ENCODE measurements at places on chromosomes 6 and 20. TPM values are rescaled to one million over a fixed set of nuclear protein-coding genes. Genes with fewer than 3 reads are reported as not detected.

- no peak for DNase-seq
These were observed 34.3 kb upstream of the COL9A1 start for GRCh38 chr6:70336996-70337742.

DNA sequence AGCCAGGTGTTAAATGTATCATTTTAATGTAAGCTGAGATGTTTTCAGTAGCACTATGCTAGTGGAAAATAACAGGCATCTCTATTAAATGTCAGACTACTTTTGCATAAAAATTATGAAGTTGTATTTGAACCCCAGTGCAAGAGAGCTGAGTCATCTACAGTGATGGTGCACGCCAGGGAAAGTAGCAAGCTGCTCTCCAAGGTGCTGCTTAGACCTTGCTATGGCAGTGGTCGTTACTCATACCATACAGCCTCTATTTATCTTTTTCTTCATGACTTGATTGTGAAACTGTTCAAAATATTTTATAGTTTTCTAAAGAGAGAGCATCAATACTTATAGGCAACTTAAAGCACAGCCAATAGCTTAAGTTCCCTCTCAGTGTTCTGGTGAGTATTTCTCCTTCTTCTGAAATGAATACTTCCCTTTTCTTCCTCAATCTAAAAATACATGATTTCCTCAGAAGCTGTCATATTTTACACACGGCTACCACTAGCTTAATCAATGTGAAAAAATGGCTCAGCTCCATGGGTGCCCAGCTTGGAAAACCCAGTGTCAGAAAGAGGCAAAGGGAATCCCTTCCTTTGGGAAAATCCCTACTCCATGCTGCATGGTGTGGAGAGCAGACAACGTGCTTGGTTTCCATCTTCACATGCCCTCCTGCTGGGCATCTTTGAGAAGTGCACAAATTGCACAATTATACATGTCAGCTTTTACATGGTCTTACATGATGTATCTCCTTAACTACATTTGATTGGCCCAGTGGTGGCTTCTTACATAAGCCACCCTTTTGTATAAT, 105.6 kb downstream of the ELOVL4 start:
- DNase-seq: no peak

GRCh38 chr6:31791324-31792089, 4.0 kb downstream of the VARS1 start:
- peak; percentile 73 for DNase-seq

GRCh38 chr6:135281227-135281626, 100.1 kb downstream of the MYB start:
- DNase-seq: no peak

DNA sequence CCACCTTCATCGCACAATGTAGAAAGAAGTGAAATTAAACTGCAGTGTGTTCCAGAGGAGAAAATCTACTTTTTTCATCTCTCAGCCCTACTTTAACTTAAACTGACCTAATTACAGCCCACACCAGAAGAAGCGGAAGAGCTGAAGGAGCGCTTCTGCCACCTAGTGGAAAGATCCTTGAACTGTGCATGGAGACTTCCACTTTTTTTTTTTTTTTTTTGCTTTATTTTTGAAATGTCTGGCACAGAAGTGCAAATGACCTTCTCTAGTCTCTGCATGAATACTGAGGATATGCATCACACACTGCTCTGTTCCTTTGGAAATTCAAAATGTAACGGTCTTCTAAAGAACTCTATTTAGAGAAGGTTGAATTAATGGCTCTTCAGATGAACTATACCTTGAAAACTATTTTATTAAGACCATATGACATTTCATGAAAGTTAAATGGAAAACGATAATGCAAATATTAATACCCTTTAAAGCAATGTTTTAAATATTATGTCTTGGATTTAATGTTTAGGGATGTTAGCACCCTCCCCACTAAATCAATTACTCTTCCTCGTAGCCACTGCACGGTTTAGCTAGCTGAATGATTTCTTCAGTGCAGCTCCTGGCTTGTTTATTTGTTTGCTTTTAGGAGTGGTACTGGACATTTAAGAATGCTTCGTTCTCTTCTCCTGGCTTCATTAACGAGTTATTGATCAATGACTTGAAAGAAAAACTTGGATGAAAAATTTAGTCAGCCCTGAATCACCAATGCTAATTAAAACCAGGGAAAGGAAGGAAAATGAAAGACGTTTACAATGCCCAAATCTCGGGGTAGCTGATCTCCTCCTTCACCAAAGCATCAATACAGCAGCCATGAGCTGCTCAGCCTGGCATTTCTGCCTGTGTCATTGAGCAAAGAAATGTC, 569.6 kb upstream of the GJE1 start:
- peak; percentile 50 for DNase-seq

- DNase-seq: no peak
These were observed 18.3 kb downstream of the SLC16A10 start for GRCh38 chr6:111105578-111105977.

DNA sequence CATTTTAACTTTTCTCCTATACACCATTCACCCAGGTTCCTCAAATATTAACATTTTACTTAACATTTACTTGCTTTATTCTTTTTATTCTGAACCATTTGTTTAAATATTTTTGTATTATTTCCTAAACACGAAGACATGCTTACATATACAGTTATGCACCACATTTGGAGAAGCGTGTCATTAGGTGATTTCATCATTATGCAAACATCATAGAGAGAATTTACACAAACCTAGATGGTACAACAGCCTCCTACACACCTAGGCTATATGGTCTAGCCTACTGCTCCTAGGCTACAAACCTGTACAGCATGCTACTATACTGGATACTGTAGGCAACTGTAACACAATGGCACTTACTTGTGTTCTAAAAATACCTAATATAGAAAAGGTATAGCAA, 6.6 kb downstream of the TDP2 start:
- DNase-seq: no peak

- no peak for DNase-seq
These were observed 153.3 kb downstream of the SCML4 start for GRCh38 chr6:107670792-107671199.

- DNase-seq: no peak
These were observed 1.1 kb downstream of the SAPCD1 start for GRCh38 chr6:31763619-31763940.

DNA sequence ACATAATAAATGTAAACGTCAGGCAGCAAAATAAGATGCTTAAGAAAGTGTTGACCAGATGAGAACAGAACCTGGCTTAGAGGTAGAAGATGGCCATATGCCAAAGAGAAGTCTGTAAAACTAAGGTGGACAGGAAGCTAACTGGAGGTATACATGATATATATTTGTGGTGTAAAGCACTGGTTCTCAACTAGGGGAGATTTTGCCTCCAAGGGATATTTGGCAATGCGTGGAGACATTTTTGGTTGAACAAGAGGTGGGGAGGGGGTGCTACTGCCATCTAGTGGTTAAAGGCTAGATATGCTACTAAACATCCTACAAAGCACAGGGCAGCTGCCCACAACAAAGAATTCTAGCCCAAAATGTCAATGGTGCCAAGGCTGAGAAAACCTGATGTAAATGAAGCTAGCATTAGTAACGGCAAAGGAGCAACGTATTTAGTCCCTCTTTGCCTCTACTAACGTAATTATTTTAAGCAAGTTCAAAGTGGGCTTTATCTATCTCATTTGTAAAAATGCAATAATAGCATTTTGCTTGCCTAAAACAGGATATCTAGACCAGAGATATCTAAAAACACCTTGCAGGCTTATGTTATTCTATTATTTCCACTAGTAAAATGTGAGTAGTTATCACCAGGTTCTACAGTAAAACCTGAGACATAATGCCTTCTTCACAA, 182.6 kb downstream of the RNGTT start:
- no peak for DNase-seq

DNA sequence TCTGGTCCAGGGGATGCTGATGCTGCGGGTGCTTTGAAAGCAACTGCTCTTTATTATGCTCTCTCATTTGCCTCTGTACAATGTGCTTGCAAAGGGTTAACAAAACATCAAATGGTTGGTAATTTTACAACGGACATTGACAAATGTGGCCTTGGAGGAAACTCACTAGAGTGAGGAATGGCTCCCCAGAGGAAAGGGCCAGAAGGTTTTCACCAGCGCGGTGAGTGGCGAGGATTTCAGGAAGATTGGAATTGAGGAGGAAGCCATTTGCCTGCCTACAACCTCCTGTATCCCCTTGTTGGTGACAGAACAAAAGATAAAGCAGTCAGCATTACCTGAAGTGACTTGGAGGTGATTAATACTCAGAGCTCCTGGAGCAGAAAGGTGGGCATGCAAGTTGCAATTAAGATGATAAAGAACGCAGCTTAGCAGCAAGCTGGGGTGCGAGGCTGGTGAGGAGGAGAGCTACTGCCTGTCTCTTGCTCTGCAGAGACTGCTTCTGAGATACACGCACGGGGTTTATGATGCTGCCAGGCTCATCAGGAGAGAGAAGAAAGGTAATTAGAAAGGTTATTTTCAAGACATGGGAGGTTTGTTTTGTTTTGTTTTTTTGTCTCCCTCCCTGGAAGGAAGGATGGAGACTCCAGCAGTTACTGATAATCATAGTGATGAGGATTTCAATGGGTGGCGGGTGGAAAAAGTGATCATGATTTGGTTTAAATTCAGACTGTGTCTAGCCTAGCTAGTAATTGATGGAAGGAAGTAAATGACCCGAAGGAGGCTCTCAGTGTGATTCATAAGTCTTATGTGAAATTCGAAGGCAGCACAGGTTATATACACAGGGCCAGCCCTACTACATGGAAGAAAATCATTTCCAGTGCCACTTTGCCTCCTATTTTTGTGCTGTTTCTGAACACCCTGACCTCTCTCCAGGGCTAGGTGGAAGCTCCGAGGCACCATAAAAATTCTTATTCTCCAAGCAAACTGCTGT, 141.6 kb upstream of the DTNBP1 start:
- no peak for DNase-seq

- DNase-seq: no peak
These were observed 42.4 kb downstream of the MYT1 start for GRCh38 chr20:64206614-64207013.

RRAGD gene
- total RNA-seq: 5.6 TPM

RSPO3 gene
- total RNA-seq: 30.1 TPM

FAM83C gene
- total RNA-seq: not detected

DDX43 gene
- total RNA-seq: not detected

ALDH8A1 gene
- total RNA-seq: 1.3 TPM

TAAR5 gene
- not detected for total RNA-seq

WFDC10B gene
- not detected for total RNA-seq

TAB2 gene
- total RNA-seq: 72.0 TPM

Measured in mesothelial cell of epicardium (in vitro differentiated cells).